Large intestine (tissue), 12 donors: ENCODE measurements at places on chromosomes 7 and 10. TPM values are rescaled to one million over a fixed set of nuclear protein-coding genes. Genes with fewer than 3 reads are reported as not detected.

Gene TCF7L2
- polyA plus RNA-seq, result 48.2 TPM

- no peak for DNase-seq
Observed at GRCh38 chr7:81790120-81790500, 20.3 kb upstream of the HGF start.

DNA sequence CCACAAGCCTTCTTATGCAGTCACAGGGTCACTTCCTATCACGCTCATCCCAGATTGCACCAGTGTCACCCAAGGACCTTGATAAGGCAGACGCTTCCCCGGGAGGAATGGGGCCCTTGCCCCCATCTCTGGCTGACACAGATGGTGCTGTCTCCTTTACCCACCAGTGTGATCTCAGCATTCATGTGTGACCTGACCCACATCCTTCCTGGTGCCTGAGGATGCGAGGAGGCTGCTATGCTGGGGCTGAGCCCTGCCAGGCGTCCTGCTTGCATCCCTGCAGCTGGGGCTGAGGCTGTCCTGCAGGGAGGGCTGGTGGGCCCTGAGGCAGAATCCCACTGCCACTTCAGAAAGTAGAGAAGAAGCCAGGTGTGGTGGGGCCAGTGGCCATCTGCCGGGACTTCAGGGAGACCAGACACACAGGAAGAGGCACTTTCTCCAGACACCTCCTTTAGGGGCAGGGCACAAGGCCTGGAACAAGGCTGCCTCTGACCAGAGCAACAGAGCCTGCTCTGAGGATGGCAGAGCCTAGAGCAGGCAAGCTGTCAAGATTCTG, 35.3 kb downstream of the RASGEF1A start:
- DNase-seq, result no peak

- no peak for DNase-seq
Observed at GRCh38 chr7:102305414-102306268, 19.0 kb downstream of the SH2B2 start.

DNA sequence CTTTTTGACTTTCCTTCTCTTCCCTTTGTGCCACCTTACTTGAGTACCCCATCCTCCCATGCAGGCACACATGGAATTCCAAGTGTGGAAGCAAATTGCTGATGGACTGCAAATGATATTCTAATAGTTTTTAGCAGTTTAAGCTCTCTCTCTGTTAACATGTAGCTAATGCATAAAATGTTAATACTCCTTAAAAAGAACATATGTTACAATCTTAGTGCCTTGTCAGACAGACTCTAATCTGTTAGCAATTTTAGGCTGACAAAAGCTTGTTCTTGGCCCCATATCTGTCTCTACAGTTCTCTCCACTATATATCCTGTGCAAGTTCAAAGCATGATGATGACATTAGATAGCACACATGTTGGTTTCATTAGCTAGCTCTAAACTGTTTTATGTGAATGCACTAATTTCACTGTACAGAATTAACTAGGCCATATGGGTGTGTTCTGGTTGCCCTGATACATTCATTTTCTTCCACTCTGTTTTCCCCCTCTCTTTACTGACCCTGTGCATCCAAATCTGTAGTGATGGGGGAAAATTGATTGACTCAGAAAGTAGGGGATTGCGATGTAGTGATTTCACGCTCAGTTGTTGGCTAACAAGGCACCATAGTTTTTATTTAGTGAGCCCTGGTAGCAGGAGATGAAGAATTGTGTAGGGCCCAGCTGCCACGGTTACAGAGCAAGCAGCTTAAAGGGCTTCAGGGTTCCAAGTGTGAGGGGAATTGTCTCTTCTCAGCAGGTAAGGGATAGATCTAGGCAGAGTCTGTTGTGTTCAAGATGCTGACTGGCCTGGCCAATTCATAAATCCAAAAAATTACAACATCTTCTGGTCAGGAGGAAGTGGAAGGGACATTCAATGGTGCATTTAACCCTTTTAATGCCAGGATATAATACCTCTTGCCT, 114.6 kb upstream of the FZD1 start:
- DNase-seq, result no peak

DNA sequence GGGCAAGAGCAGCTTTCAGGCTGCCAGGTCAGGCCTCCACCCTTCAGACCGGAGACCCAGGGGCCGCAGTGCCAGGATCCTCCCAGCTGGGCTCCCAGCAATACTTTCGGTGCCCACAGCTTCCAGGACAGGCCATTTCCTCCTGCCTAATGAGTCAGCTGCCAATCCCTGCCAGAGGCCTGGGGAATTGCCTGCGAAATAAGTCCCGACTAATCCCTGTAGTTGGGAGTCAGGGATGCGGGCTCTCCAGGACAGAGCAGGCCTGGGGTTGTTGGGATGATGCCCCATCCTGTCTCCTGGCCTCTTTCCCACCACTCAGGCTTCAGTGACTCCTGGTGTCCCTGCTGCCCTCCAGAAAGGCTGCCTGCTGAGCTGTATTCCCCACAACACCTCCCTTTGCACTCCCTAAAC, 143.5 kb upstream of the UNC5B start:
- DNase-seq, result no peak
